Neuronal stem cell (in vitro differentiated cells): ENCODE measurements at places on chromosomes 6 and 20.

GRCh38 chr20:37362821-37363220, 16.9 kb downstream of the SRC start:
- no peaks in the 10 kb centered on the region for H3K27me3 ChIP-seq
- peaks cover 5% of the 10 kb centered on the region for H3K4me1 ChIP-seq
- H3K27ac ChIP-seq = no peak overlapping the region
- no peak for DNase-seq
- H3K36me3 ChIP-seq = peaks cover 6% of the 10 kb centered on the region
- H3K4me3 ChIP-seq = no peak overlapping the region

DNA sequence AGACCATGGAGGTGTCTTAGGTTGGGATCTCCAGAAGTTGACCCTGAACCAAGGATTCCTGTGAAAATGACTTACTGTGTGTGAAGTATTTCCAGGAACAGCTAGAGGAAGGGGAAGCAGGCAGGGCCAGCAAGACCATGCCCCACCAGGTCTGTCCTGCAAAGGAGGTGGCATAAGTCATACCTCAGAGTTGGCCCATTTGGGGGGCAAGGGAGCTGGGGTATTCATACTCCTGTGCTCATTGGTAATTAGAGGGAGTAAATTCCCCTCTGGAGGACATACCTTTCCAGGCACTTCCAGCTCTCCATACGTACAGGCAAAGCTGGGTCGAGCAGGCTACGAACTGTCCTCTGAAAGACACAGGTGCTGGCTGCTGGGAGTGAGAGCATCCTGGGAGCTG, 72.4 kb downstream of the STK35 start:
- peaks cover 2% of the 10 kb centered on the region for H3K4me1 ChIP-seq
- H3K27ac ChIP-seq = no peak overlapping the region
- no peaks in the 10 kb centered on the region for H3K27me3 ChIP-seq

GRCh38 chr6:12012558-12013306, 620 bp downstream of the HIVEP1 start:
- peak overlapping the region; percentile 97 for H3K27ac ChIP-seq
- peaks cover 32% of the 10 kb centered on the region for H3K36me3 ChIP-seq
- H3K4me3 ChIP-seq = peak overlapping the region; percentile 99

- H3K27ac ChIP-seq = no peak overlapping the region
- H3K4me1 ChIP-seq = peaks cover 9% of the 10 kb centered on the region
- H3K27me3 ChIP-seq = no peaks in the 10 kb centered on the region
- H3K4me3 ChIP-seq = no peak overlapping the region
- DNase-seq = no peak
- no peaks in the 10 kb centered on the region for H3K36me3 ChIP-seq
Measured at GRCh38 chr6:14596410-14596809, 478.8 kb downstream of the CD83 start.

GRCh38 chr6:25934156-25934555, 3.7 kb upstream of the SLC17A2 start:
- H3K36me3 ChIP-seq = no peaks in the 10 kb centered on the region
- DNase-seq = no peak
- no peak overlapping the region for H3K4me3 ChIP-seq

DNA sequence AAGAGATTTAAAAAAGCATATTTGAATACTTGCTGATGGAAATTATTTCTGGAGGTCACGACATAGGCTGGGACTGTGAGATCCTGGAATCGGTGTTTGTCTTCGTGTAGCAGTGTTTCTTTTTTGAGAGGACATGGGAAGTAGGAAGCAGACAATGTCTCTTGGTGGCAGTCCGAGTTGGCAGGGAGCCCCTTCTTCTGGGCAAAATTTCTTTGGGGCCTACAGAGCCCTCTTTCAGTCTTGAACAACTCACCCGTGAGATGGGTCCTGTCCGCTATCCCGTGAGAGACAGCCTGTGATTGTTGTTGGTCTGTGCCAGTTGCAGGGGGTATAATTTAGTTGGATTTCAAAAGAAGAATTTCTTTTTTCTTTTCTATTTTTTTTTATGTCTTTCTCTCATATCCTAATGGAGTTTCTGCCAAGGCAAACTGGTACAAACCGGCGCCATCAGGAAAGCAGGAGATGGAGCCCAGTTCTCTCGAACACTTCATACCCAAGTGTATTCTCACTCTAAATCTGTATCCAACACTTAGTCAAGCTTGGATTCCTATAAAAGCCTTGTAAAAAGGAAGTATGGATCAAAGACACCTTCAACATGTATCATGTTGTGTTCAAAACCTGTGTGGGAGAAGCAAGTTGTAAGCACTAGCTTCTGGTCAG, 785.1 kb downstream of the MAFB start:
- no peaks in the 10 kb centered on the region for H3K36me3 ChIP-seq
- H3K27ac ChIP-seq = no peak overlapping the region
- H3K4me3 ChIP-seq = no peak overlapping the region
- no peaks in the 10 kb centered on the region for H3K4me1 ChIP-seq
- no peaks in the 10 kb centered on the region for H3K27me3 ChIP-seq
- no peak for DNase-seq

- no peaks in the 10 kb centered on the region for H3K27me3 ChIP-seq
- H3K4me1 ChIP-seq = peaks cover 4% of the 10 kb centered on the region
- no peak overlapping the region for H3K4me3 ChIP-seq
Measured at GRCh38 chr6:52227495-52227894, 16.8 kb downstream of the IL17F start.

- no peak overlapping the region for H3K27ac ChIP-seq
- no peak for DNase-seq
- no peaks in the 10 kb centered on the region for H3K27me3 ChIP-seq
- H3K4me3 ChIP-seq = no peak overlapping the region
- peaks cover under 1% of the 10 kb centered on the region for H3K4me1 ChIP-seq
Measured at GRCh38 chr20:51439160-51439689, 103.3 kb downstream of the NFATC2 start.

GRCh38 chr6:157503018-157503747, 122.2 kb downstream of the ZDHHC14 start:
- no peak overlapping the region for H3K27ac ChIP-seq
- no peak overlapping the region for H3K4me3 ChIP-seq
- H3K27me3 ChIP-seq = no peaks in the 10 kb centered on the region
- no peaks in the 10 kb centered on the region for H3K36me3 ChIP-seq
- no peak for DNase-seq

GRCh38 chr6:129686941-129687627, 22.9 kb downstream of the ARHGAP18 start:
- peaks cover 3% of the 10 kb centered on the region for H3K4me1 ChIP-seq
- DNase-seq = no peak
